ENCODE measurements at places on chromosomes 3 and 15.

DNA sequence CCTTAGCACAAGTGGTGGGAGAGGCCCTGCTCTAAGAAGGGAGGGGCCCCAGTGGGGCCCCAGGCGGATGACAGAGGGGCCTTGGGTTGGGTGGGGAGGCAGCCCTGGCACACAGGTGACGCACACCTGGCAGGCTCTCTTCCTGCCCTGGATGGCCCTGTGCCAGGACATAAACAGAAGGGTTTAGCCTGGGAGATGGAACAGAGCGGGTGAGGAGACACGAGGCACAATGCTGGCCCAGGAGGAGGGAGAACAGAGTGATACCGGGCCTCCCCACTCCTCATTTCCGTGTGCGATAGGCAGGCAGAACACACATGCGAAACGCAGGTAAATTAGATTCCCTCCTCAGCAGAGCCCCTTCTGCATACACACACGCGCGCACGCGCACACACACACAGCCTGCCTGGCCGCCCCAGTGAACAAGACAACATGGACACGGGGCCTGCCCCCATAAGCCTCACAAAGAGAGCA, 39.8 kb downstream of the IDH2 start:
- DNase-seq, result no peak

DNA sequence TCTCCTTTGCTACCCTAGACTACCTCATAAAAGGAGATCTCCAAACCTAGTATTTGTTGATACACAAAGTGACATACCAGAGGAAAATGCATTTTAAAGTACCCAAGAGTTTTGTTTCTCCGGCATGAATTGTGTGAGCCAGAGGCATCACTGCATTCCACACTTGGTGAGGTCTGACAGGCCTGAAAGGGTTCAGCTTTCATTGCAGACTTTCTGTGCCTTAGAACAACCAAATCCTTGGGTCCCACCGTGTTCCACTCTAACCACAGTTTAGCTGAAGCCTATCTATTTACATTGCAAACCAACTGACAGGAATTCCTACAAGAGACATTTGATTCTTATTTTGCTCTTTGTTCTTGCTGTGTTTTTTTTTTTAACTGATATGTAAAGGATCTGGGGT, 21.0 kb upstream of the EID1 start:
- DNase-seq, result no peak

- no peak for DNase-seq
Observed at GRCh38 chr15:41985236-41986160, 13.1 kb upstream of the EHD4 start.

- no peak for DNase-seq
Observed at GRCh38 chr3:57772251-57772650, 16.1 kb downstream of the SLMAP start.

GRCh38 chr15:71682001-71682400, 128.4 kb upstream of the NR2E3 start:
- no peak for DNase-seq
